ENCODE measurements at places on chromosomes 6 and 20. TPM values are rescaled to one million over a fixed set of nuclear protein-coding genes. Genes with fewer than 3 reads are reported as not detected.

DEFB132 gene
- total RNA-seq: not detected

DNA sequence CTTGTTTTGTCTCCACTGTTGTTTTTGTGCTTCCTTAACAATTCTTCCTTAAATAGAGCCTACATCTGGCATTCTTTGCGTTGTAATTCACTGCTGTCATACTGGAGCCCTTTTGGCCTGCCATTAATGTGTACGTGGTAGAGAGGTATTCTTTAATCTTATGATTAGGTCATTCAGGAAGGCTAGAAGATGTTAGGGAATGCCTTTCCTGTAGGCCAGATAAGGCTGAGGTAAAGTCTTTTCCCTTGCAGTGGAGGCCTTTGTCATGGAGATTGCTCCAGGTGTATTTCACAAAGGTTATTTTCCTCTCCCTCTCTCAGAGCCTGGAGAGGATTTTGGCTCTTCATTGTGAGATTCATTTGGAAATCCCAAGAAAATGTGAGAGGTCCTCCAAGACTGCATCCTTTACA, 146.9 kb downstream of the FUT9 start:
- H3K4me1 ChIP-seq: no peaks in the 10 kb centered on the region
- H3K27me3 ChIP-seq: no peaks in the 10 kb centered on the region
- H3K27ac ChIP-seq: no peak overlapping the region

SOBP gene
- 3.5 TPM for total RNA-seq

DNA sequence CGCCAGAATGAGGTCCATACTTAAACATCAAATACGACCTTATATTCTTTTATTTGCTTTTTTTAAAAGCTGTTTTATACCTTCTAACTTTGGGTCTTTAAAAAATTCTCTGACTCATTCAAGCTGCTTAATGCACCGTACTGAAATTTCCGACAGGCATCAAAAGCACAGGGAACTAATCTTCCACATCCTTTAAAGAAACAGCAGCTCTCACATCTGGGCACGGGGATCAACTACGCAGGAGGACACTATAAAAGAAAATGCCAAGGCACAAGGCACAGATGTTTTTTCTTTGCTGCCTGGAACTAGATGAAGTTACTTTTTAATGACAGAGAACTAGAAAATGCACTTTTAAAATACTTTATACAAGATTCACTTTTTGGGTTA, 112.4 kb upstream of the ARG1 start:
- no peak overlapping the region for H3K27ac ChIP-seq
- H3K36me3 ChIP-seq: no peaks in the 10 kb centered on the region
- no peak overlapping the region for H3K4me3 ChIP-seq
- H3K4me1 ChIP-seq: no peaks in the 10 kb centered on the region
- no peak for DNase-seq

PDYN gene
- not detected for total RNA-seq

DNA sequence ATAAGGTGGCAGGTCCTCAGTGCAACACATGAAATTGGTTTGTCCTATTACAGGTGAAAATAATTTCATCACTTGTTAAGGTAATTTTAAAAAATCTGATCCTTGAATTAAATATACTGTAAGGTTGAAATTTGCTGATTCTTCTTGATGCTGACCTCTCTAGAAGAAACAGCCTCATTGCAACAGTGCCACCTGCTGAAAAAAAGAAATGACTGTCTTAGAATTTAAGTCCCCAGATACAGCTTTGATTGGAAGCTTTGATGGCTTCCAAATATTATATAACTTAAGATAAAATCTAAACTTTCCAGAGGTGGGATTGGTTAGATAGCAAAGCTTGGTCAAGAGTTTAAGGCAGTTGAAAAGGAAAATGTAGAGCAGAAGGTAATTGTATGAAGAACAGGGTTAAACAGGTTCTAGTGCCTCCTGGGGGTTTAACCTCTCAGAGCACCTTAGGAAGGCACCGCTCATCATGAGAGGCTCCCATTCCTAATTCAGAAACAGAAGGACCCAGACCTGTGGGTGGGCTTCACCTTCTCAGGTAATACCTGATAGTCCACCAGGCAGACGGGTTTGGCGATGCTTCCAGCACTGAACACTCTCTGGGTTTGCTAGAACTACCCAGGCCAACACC, 401.0 kb downstream of the PAX1 start:
- no peak overlapping the region for H3K27ac ChIP-seq
- no peaks in the 10 kb centered on the region for H3K27me3 ChIP-seq
- H3K36me3 ChIP-seq: no peaks in the 10 kb centered on the region
- no peaks in the 10 kb centered on the region for H3K4me1 ChIP-seq
- H3K4me3 ChIP-seq: no peak overlapping the region
